ENCODE measurements at places on chromosomes 16 and 17.

- no peak for DNase-seq
Measured at GRCh38 chr16:280991-281659, 734 bp downstream of the ARHGDIG start.

GRCh38 chr16:63466-63865 is 9.0 kb downstream of the RHBDF1 start:
- no peak for DNase-seq

DNA sequence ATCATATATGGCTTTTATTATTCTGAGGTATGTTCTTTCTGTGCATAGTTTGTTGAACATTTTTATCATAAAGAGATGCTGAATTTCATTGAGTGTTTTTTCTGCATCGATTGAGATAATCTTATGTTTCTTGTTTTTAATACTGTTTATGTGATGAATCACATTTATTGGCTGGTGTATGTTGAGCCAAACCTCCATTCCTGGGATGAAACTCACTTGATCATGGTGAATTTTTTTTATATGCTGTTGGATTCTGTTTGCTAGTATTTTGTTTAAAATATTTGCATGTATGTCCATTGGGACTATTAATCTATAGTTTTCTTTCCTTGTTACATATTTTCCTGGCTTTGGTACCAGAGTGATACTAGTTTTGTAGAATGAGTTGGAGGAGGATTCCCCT is 500.2 kb downstream of the CDH11 start:
- DNase-seq: no peak

DNA sequence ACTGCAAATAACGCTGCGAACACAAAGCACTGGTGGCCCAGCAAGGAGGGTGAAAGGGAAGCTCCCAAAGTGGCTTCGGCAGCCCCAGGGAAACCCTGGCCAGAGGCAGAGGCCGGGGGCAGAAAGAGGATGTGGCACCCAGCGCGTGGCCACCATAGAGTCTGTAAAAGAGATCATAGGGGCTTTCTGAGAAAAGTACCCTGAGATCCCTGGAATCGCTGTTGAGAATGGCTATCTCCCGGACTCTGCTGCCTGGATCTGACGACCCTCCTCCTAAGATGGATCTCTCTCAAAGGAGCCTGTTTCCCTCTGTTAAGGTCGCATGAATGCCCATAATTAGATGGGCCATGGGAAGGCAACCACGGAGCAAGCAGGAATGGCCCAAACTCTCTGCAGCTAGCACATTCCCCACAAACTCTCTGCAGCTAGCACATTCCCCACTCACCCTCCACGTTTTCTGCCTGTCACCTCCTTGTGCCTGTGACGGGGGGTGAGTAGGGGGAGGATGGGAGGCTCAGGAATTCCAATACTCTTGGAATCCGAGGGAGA is 364.4 kb downstream of the XYLT1 start:
- no peak for DNase-seq

- no peak for DNase-seq
Measured at GRCh38 chr17:57522042-57523005, 222.8 kb downstream of the CCDC182 start.

- no peak for DNase-seq
Measured at GRCh38 chr16:78871241-78871640, 729.3 kb downstream of the MAF start.

DNA sequence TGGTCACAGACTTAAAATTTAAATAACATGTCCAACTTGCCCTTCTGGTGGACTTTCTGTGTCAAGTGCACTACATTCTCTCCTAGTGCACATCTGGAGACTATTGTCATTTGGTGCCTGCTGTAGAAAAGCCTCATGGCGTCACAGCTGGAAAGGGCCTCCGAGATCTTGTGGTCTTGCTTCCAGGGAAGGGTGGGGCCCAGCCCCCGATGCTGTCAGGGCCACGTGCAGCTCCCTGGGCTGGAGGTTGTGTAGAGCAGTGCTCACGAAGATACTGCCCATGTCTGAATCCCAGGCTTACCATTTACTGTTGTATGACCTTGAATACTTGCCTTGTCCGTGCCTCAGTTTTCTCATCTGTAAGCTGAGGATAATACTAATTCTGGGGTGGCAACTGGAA is 6.8 kb upstream of the MPRIP start:
- DNase-seq: no peak

DNA sequence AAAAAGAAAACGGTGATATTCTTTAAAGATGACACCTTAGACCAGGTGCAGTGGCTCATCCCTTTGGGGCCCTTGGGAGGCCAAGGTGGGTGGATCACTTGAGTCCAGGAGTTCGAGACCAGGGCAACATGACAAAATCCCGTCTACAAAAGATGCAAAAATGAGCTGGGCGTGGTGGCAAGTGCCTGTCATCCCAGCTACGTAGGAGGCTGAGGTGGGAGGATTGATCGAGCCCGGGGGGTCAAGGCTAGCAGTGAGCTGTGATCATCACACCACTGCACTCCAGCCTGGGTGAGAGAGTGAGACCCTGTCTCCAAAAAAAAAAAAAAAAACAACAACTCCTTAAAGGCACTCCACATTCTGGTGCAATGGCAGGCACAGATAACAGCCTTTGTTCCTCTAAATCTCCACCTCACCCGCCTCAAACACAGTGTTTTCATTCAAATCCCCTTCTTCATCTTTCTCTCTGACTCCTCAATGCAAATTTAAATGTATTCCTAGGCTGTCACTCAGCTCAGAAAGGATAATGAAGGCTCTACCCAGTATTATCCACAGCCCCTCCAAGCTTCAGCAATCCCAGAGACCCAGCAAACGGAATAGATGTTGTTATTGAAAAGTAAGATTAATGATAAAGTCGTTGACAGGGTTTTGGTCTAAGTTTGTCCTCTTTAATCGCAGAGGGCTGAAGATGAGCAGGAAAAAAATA is 56.2 kb upstream of the CACNG5 start:
- DNase-seq: no peak

- peak; percentile 63 for DNase-seq
Measured at GRCh38 chr16:57807968-57808528, 5.8 kb upstream of the KIFC3 start.

GRCh38 chr17:70365091-70365583 is 195.8 kb downstream of the KCNJ2 start:
- no peak for DNase-seq

DNA sequence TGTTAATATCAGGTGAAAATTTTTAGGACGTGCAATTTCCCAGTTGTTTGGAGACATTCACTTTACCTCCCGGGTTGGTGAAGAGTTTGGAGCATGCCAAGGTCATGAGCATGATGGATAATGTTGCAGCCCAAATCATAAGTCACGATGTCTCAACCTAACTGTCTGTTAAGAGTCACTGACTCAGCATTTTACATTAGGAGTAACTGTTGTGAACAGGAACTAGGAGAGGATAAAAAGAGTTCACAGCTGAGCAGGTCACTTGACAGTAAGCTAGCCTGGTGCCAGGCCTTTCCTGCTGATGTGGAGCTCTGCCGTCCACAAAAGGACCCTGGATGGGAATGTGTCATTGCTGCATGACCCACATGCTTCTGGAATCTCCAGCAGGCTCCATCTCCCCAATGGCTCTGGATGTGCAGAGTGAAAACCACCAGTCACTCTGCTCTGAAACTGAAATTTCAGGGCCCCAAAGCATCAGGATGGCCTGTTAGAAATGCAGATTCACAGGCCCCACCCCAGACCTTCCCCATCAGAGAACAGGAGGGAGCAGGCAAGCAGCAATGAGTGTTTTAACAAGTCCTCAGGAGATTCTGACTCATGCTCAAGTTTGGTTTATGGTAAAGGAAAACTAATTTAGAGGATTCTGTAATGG is 371.6 kb upstream of the MAF start:
- DNase-seq: no peak

DNA sequence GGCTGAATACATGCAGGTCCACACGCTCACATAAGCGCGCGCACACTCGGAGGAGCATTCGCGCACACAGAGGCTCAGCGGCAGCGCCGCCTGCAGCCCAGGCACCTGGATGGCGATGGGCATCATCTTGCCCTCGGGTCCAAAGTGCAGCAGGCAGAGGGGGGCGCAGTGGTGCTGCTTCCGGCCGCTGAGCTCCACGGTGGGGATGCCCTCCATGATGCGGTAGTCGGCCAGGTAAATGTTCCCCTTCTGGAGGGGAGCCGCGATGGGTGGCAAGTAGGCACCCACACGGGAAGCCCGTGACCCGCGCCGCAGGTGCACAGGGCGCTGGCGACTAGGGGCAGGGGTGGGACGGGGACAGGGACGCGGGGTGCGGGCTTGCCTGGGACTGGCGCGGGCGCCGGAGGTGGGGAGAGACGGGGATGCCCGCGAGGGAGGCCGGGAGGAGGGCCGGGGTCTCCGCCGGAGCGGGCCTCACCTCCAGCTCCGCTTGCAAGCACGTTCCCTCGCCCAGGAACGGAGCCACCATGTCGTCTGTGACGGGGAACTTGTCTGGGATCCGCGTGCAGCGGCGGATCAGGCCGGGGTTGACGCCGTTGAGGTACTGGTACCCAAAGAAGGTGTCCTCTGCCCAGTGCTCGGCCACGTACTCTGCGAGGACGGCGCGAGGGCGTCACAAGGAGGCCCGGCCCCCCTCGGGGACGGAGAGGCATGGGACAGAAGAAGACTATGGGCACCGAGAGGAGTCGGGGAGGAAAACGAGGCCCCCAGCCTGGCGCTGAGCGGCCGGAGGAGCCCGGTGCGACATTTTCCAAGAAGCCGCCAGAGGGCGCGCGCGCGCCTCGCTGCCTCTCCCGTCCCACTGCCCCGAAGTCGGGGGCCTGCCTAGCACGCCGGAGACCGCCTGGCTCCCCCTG is 8.0 kb downstream of the ALOX12B start:
- peak; percentile 86 for DNase-seq

GRCh38 chr17:51718983-51719382 is 439.5 kb downstream of the CA10 start:
- DNase-seq: no peak

DNA sequence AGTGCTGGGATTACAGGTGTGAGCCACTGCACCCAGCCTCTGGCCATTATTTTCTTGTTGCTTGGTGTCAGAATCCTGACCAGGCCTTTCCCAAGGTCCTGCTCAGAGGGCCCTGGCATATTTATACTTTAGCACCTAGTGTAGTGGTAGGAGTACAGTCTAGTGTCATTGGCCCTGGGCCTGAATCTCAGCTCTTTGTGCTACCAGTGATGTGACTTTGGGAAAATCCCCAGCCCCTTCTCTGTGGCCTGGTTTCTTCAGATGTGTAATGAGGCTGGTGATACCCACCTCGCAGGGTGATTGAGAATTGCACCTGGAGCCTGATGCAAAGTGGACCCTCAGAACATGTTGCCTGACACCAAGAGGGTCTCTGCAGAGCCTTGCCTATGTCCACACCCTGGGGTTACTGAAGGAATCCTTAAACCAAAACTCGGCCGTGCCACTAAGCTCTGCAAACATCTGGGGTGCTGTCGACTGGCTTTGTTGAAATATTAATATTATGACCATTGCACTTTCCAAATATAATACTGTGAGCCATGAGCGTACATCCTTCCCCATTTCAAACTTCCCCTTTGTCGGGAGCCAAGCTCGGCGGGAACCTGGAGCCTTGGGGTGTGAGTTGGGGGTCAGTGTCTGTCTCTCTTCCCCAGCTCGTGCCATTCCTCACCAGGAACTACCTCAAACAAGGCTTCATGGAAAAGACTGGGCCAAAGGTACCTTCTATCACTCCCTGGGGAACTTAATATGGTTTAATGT is 18.0 kb upstream of the RNF135 start:
- peak; percentile 30 for DNase-seq

- peak; percentile 84 for DNase-seq
Measured at GRCh38 chr17:76540381-76541300, 797 bp downstream of the PRCD start.

DNA sequence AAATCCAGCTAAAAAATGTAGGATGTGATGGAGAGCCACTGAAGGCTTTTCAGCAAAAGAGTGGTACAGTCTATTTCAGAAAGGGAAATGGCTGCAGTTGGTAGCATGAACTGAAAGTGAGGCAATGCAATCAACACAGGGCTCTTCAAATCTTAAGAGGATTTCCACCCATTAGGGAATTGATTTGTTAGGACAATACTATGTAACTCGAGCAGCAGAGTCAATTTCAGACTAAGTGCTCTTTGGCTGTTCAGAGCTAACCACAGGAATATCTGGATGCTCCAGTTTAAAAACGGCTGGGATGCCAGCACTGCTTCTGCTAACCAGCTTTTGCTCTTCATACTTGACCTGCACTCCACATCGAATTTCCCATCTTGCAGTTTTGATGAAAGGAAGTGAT is 24.6 kb downstream of the CACNG1 start:
- no peak for DNase-seq

GRCh38 chr17:50953831-50954601 is 87.9 kb upstream of the TOB1 start:
- no peak for DNase-seq

DNA sequence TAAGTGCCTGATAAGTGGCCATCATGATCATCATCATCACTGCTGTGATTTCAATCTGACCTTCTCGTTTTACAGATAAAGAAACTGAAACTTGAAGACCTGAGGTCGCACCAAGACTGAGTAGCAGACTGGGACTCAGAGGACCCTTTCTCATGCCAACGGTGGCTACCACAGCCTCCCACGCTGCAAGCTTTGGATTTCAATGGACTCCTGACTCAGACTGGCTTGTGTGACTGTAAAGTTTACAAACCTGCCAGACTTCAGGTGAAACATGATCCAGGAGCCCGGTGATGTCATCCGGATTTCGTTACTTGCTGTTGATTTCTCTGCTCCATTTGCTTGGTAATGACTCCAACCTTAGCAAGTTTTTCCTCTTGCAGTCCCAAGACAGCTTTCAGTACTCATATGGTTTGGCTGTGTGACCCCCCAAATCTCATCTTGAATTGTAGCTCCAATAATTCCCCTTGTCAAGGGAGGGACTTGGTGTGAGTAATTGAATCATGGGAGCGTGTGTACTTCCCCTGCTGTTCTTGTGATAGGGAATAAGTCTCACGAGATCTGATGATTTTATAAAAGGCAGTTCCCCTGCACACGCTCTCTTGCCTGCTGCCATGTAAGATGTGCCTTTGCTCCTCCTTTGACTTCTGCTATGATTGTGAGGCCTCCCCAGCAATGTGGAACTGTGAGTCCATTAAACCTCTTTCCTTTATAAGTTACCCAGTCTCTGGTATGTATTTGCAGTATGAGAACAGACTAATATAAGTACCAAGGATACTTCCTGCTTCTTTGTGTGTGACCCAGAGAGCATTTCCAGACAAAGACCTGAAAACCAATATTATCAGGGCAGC is 26.7 kb upstream of the IRX6 start:
- no peak for DNase-seq
